ENCODE measurements at places on chromosomes 3 and 15.

DNA sequence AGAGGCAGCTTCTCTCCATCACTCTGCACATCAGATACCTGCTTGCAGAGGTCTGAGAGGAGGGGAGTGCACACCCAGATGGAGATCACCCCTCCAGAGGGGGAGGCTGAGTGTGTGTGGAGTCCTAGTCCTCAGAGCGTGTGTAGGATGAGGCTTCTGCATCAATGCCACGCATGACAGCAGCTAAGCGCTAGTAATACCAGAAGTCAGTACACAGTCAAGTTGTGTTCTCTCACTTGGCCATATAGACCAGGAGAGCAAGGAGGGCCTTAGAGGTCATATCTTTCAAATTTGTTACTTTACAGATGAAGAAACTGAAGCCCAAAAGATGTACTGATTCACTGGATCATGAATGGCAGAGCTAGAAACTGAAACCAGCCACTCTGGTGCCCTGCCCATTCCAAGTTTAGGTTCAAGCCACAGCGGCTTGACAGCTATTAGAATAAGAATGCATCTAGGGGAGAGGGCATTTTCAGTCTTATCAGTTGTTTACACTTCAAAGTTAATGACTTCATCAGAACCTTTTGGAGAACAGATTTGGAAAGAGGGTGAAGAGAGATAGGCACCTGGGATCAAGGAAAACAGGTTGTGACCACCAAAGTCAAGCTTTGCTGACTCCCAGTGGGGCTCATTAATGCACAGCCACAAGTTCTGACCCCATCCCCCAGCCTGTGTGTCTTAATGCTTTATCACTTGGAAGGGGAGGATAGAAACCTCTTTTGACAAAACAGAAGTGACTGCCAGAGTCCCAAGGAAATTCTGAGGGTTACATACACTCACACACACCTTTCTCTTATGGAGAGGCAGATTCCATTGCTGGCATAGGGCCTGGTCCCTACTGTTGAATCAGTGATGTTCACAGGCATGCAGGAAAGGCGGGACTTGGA, 310.3 kb downstream of the CHST2 start:
- DNase-seq: no peak

DNA sequence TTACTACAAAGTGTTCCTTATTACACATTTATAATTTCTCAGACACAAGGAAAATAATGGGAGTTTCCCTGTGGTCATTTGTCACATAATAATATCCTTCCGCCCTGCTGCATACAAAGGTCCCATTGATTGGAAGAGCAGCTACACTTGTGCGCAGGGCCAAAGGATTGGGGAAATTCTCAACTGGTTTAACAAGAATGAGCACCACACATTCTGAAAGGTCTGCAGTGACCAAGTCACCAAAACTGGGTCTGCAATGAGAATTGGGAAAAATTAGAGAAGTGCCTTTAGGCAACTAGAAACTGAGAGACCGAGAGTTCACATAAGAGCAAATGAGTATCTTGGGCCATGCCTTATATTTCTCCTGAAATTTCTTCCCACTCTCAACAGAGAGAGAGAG, 98.2 kb upstream of the NR2F2 start:
- DNase-seq: no peak

GRCh38 chr15:73051807-73052652, at the start of gene NEO1:
Gene NEO1 (plus strand): TSS chr15:73052463. CDS start chr15:73052676, 213 bp downstream.
- no peak for DNase-seq

- DNase-seq: peak; percentile 4
Measured at GRCh38 chr3:177013681-177014280, 183.5 kb downstream of the TBL1XR1 start.

- no peak for DNase-seq
Measured at GRCh38 chr15:82643992-82644391, 3.2 kb downstream of the CPEB1 start.

GRCh38 chr15:56052395-56053045, 59.1 kb upstream of the NEDD4 start:
- DNase-seq: peak; percentile 48

DNA sequence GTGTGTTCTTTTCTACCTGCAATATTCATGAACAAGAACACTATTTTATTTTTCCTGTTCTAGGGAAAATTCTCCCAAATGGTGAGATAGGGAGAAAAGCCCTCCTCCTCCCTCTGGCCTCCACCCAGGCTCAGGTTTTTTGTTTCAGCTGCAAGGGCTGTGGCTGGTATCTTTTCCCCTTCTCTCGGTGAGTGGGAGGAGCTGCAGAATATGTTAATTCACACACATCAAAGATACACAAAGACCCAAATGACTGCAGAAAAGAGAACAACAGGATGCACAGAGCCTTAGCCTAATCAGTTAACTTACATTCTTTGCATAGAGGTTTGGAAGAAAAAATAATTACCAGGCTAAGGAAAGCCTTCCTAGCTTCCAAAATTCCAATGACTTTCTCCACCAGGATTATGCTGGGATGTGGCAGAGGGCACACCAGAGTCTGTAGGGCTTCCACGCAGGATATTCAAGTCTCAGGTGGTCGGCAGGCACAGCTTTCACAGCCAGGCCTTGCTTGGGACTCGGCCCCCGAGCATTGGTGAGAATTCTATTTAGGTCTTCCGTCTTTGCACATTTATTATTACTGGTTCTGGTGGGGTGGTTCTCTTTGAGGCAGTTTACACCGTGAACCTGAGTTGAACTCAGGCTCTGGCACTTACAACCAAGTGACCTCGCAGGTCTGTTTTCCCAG, 64.9 kb downstream of the ABHD5 start:
- no peak for DNase-seq

DNA sequence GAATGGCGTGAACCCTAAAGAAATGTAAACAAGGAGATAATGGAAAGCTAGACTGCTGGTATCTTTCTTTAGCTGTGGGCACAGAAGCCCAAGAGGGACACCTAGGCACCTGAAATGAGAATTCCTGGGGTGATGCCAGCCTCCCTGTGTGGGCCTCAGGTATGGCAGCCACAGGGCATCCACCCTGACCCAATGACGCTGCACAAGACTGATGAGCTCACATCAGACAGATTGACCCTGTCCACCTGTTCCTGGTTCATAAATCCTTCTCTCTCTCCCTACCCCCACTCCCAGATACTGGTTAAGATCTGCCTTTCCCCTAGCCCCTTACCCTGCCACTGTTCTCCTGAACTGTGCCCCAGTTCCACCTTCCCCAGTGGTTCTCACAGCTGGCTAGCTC, 1.5 kb downstream of the GLB1 start:
- no peak for DNase-seq

- DNase-seq: no peak
Measured at GRCh38 chr3:132134611-132135010, 99.8 kb upstream of the CPNE4 start.

DNA sequence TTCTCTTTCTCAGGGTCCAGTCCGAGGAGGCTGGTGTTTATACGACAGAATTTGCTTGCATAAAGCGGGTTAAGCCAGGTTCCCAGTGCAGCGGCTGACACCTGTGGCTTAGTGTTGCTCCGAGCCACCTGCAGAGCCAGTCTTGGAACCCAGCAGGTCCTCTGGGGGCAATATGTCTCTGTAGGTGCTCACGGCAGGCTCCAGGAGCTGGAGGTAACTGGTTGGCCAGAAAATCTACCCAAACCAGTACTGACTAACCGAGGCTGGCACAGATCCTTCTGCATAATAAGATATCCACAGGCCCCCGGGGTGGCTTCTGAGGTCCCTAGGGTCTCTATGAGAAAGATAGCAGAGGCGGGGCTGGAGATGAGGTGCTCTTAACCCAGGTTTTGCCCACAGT, 3.2 kb downstream of the MGLL start:
- DNase-seq: no peak

DNA sequence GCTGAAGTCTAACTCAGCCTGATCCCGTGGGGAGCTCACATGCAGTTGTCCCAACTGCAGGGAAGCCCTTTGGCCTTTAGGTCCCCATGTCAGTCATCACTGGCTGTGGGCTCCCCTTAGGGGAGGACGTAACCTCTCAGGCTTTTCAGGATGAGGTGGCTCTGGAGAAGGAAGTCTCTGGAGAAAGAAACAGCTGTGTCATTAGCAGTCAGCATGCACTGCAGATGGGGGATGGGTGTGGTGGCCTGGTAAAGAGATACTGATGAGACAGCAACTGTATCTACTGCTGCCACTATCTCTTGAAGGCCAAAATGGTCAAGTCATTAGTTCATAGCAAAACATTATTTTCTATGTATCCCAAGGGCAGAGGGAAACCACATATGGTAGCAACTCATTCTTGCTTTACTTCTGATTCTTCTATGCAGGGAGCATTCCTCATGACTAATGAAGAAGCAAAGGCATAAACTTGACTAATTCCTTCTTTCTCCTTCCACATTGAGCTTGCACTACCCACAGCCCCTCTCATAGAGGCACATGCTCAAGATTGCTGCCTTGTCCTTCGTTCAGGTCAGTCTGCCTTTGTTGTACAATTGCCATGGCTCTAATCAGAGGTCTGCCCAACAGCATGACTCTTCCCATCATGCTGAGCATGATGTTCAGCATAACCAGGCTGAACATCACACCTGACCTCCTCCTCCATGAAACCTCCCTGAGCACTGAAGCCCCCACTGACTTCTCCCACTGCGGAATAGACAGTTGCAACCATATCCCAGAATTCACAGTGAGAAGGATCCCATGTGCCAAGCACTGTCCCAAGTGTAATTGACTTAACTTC, 47.8 kb upstream of the TMEM158 start:
- no peak for DNase-seq

GRCh38 chr15:57920911-57921310, 144.6 kb downstream of the ALDH1A2 start:
- DNase-seq: no peak

- DNase-seq: peak; percentile 72
Measured at GRCh38 chr3:30643763-30644462, 37.5 kb downstream of the TGFBR2 start.

DNA sequence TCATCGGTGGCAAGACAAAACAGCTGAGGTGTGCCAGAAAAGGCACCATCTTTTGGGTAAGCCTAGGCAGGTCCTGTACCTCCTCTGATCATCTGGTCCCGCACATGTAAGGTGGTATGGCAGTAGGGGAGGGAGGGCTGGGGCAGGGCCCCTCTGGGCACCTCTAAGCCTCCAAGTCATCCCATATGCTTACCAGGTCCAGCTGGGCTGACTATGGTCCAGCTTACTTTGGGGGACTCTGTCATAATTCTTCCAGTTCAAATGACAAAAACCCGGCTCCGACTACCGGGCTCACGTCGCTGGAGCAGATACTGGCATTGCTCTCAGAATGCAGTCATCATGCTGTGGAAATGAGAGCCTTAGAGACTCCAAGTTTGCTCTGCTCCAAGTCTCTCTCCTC, 1.9 kb upstream of the RAB6B start:
- DNase-seq: no peak

GRCh38 chr3:30544812-30545211, 61.6 kb upstream of the TGFBR2 start:
- DNase-seq: no peak

- no peak for DNase-seq
Measured at GRCh38 chr3:129656659-129657247, 50.3 kb upstream of the PLXND1 start.

DNA sequence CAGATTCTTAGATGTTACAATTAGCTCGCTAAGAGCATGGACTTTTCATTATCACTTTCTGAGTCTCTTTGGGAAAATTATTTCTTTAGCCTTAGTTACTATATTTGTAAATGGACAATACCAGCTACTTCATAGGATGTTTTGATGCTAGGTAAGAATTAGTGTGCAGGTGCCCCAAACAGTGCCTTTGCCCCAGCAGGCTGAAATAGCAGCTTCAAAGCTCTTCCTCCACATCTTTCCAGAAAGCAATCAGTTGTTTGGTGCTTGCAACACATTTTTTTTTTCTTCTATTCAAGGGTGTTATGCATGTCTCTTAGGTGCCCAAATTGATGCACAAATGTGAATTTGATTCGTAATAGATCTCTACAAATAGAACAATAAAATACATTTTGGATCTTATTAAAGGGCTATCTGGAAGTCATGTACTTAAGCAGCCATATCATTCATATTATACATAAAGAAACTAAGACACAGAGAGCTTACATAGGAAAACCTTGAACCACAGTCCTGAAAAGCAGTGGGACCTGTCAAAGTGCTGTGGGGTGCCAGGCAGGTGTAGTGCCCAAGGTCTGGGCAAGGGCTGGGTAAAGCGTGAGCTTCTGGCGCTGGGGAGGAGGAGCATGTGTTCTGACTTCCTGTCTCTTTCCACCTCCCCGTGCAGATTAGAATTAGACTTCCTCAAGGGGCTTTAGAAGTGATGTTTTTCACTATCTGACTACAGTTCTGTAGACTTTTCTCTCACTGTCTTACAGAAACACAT, 62.9 kb downstream of the FNDC3B start:
- DNase-seq: peak; percentile 35

DNA sequence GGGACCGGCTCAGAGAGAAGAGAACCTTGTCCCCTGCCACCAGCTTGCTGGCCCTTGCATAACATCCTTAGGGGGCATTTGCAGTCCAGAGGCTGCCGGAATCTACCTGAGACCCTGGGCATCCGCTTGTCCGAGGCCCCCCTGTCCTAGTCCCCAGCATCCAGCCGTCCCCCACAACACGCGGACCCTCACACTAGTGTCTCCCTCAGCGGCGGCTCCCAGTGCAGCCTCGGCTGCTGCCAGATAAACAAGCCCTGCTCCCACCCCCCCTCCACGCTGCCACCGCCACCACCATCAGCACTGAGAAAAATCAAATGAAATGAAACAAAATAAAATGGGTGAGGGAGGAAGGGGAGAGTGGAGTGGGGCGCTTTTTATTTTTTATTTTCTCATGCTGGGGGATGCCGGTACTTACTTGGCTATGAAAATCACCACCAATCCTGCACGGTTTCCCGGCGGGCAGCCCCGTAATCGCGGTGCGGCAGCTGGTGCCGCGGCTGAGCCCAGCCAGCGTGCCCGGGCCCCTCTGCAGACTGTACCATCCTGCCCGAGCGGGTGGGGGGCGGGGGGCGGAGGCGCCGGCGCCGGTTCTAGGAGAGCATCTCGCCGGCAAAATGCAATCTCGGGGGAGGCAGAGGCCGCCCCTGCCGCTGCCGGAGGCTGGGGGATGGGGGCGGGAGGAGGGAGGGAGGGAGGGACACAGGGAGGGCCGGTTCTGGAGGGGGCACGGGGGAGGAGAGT, at the start of gene ATP2B2:
ATP2B2 (minus strand) TSS at position 537 of the 741 bp plus-strand sequence. CDS start 56,043 bp downstream, outside the sequence.
- no peak for DNase-seq

DNA sequence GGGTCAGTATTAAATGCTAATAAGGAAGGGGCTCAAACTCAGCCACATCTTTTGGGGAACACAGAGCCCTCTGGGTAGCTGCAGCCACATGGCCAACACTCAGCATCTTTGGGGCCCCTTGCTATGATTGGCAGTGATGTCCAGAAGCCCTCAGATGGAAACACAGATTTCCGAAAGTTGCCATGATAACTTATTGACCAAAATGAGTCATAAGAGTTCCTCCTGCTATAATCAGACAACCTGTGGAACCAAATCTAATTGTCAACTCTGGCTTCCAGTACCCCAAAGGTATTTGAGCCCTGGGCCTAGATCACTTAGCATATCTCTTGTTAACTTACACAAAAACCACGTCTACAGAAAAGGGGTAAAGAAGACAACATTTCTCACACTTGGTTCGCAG, 392.2 kb downstream of the KCNH8 start:
- DNase-seq: no peak

GRCh38 chr15:57792724-57793449, 86.4 kb downstream of the POLR2M start:
- DNase-seq: no peak

Measured in MV-4-11 (cell line).